ENCODE measurements at places on chromosomes 5 and 9. TPM values are rescaled to one million over a fixed set of nuclear protein-coding genes. Genes with fewer than 3 reads are reported as not detected.

- DNase-seq, result no peak
Measured at GRCh38 chr5:72107131-72107900, at the start of gene MAP1B. Gene MAP1B, plus strand, starts transcription at chr5:72107475. Its CDS starts 57 bp downstream, at chr5:72107532.

- no peak for DNase-seq
Measured at GRCh38 chr9:89593727-89594427, 10.9 kb upstream of the GADD45G start.

DNA sequence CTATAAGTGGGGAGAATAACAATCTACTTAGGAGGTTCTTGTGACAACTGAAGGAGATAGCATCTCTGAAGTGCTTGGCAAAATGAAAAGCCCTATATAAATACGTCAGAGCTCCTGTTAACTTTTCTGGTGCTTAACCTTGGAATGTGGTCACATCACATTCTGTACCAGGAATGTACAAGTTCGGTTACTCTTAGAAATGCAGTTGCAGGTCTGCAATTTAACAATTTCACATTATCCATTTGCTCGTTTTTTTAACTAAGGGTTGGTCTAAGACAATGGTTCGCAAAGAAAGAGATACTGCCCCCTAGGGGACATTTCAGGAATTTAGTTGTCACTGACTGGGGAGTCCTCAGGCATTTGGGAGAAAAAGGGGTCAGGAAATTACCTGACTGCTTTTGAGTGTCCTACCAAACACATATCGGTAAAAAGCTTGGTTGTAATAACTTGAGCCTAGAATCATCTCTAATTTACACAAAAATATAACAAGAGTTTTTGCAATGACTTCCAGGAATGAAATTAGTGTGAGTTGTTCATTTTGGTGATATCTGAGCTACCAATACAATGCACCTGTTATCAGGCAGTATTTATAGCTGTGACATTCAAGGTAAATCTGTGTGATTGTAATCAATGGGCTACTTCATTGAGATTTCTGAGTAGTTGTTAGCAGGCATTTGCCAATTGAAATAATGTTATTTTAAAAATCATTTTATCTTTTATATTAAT lies 5.4 kb upstream of the HBEGF start:
- DNase-seq, result no peak

- DNase-seq, result no peak
Measured at GRCh38 chr5:142529626-142530278, 156.1 kb downstream of the FGF1 start.

- peak; percentile 6 for DNase-seq
Measured at GRCh38 chr5:100505984-100506670, 29.0 kb upstream of the FAM174A start.

GRCh38 chr5:98497418-98497817 lies 276.0 kb upstream of the RGMB start:
- no peak for DNase-seq

DNA sequence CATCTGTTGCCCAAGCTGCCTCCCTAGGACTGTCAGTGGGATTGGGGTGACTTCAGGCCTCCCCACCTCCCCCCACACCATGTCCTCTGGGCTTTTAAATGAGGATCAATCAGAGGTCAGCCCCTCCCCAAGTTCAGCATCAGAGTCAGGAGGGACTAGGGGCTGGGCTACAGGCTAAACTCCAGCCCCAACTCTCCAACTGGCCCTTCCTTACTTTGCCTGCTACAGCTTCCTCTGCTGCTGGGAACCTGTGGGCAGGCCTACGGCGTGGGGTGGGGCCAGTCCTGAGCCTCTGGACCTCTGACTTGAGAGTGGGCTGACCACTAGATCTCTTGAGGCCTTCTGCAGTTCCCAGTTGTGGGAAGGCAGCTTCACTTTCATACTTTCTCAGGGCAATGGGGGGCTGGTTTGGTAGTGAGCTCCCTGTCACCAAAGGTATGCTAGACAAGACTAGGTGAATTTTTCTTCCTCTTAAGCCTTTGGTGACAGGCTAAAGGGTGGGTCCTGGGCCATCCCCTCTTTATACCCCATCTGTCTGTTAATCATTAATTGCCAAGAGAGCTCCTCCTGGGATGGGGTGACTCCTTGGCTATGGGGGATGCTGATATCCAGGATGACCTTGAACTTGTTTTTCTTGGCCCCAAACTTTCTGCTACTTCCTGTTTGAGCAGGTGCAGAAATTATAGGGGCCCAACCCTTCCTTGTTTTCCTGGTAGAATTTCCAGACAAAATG lies 10.8 kb upstream of the DAB2IP start:
- DNase-seq, result no peak

DNA sequence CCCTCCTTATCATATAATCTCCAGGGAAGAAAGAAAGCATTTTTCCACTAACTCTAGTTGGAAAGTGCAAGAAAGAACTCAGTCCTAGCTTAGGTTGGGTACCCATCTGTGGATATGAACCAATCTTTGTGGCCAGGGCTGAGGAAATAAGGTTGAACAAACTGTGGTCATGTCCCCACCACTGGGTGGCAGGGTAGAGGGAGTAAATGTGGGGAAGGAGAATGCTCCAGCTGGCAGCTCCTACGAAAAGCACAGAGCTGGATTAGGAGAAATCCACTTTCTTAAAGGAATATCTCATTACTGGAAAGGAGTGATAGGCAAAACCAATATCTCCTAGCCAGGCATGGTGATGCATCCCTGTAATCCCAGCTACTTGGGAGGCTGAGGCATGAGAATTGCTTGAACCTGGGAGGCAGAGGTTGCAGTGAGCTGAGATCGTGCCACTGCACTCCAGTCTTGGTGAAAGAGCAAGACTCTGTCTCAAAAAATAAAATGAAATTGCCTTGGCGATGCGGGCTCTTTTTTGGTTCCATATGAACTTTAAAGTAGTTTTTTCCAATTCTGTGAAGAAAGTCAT lies 175.1 kb downstream of the CCDC192 start:
- DNase-seq, result no peak

DNA sequence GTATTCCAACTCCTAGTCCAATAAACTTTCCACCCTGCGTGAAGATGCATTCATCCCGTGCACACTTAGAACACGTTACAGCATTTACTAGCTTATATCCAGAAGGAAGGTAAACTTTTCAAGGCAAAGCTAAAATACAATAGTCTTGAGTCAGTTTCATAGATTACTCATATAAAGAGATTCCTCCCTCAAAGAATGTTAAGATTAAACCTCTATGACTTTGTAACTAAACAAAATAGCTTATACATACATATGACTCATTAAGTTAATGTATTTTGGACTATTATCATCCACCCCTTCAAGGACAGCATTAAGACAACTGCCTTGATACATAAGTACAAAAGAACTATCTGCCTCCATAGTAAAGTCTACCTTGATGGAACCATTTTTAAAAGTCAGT lies 36.1 kb downstream of the TLE1 start:
- DNase-seq, result no peak

- no peak for DNase-seq
Measured at GRCh38 chr5:83614841-83615240, 105.8 kb downstream of the HAPLN1 start.

- peak; percentile 48 for DNase-seq
Measured at GRCh38 chr5:154371687-154372086, 74.1 kb upstream of the SAP30L start.

- DNase-seq, result no peak
Measured at GRCh38 chr5:73483676-73484075, 14.6 kb upstream of the BTF3 start.

GRCh38 chr5:3336666-3337065 lies 259.0 kb upstream of the IRX1 start:
- no peak for DNase-seq

GRCh38 chr5:103373597-103374472 lies 115.3 kb downstream of the MACIR start:
- no peak for DNase-seq

DNA sequence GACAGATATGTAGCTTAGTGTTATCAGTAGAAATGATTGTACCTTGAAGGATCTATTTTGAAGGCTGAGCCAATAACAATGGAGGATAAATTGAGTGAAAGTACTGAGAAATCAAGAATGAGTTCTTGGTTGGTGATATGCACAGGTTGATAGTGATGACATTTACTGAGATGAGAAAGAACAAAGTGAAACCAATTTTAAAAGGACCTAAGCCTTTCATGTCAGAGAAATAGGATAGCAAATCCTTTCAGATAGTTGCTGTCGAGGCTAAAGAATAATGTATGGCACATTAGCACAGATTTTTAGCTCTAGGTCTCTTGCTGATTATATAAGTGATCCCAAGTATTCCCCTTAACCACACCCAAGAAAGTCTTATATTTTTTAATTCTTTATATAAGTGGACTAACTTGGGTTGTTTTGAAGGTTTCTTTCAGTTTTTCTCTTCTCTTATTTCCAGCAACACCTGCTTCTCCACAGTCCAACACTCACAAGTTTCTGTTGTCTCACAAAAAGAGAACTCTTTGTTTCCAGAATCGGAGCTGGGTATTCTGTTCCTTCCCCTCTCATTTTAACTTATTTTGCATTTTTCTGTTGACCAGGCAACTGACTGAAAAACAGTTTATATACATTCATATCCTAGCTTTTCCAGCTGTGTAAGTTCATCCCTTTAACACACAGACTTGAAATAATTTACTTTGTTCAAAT lies 286.9 kb upstream of the ATP10B start:
- DNase-seq, result no peak

- DNase-seq, result no peak
Measured at GRCh38 chr5:86977190-86977589, 290.5 kb upstream of the RASA1 start.

DNA sequence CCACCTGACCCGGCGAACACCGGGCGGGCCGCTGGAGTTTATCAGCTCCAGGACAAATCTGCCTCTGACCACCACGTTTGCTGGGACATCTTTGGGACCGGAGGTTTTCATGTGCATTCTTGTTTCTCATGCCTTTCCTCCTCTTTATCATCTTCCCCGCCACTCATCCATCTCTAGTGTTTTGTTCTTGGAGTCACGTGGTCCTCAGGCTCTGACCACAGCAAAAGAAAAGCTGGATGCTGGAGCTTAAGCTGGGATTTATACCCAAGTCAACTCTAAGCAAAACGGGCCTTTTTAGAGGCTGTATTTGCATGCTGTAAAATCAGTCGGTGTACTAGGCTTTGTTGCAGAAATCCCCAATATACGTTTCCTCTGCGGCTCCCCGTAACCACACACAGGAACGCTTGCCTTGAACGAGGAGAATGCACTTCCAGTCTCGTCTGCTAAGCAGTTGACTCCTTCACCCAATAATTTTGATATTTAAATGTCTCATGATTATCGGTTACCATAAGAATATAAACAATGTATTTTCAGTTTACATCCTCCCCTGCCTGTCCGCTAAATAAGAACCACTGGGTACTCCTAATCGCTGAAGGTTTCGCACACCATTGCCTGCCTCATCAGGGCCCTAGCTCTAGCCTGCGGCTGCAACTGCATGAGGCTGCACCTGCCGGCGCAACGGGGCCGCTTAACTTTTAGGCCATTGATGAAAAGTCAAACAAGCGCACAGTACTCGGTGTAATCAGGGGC lies 560 bp upstream of the NDUFS6 start:
- DNase-seq, result no peak

DNA sequence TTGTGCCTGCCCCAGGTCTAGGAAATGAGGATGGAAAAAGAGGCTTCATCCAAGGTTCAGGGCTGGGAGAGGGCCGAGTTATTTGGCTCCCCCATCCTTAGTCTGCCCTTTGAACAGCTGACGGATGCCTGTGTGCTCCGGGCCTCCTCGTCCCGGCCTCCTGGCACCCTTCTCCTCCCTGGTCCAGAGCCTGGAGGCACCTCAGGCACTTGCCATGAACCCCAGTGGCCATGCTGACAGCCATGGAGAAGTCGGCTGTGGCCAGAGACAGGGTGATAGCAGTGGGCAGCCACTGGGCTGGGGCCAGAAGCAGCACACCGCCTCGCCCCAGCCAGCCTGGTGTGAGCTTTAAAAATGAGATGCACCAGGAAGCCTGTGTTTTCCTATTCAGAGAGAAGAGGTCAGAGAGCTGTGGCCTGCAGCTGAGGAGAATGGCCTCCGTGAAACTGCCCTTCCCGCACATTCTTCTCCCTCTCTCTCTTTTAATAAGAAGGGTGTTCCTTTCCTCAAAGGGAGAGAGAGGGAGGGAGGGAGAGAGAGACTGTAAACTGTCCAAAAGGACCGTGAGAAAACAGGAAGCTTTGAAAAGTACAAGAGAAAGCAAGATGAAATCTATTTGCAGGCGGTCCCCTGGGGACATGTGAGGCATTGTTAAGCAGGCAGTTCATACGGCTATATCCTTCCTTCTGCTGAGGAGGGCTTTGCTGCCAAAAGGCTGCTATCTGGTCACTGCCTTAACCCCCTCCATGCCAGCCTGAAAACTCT lies 55.3 kb downstream of the ZNF366 start:
- DNase-seq, result peak; percentile 92

- DNase-seq, result no peak
Measured at GRCh38 chr5:176133877-176134276, 104.3 kb upstream of the SIMC1 start.

DNA sequence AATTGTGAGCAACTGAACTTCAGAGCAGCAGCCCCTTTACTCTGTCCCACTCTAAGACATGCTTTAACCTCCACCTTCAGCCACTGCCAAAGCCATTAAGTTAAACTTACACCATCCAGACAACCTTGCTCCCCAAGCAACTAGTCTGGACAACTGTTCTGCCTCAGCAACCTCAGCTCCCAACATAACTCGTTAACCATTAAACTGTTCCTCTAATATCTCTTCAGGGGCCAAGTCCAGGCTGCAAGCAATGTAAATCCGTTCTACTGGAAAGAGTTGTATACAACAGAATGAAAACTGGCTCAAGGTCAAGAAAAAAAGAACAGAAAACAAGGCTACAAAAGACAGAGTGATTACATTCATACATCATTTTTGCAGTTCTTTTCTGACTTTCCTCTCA lies 131.7 kb upstream of the TARS1 start:
- no peak for DNase-seq

GRCh38 chr5:96197347-96197746 lies 235.7 kb upstream of the ELL2 start:
- no peak for DNase-seq

GRCh38 chr9:95037789-95038521 lies 279.6 kb downstream of the FANCC start:
- DNase-seq, result no peak

DNA sequence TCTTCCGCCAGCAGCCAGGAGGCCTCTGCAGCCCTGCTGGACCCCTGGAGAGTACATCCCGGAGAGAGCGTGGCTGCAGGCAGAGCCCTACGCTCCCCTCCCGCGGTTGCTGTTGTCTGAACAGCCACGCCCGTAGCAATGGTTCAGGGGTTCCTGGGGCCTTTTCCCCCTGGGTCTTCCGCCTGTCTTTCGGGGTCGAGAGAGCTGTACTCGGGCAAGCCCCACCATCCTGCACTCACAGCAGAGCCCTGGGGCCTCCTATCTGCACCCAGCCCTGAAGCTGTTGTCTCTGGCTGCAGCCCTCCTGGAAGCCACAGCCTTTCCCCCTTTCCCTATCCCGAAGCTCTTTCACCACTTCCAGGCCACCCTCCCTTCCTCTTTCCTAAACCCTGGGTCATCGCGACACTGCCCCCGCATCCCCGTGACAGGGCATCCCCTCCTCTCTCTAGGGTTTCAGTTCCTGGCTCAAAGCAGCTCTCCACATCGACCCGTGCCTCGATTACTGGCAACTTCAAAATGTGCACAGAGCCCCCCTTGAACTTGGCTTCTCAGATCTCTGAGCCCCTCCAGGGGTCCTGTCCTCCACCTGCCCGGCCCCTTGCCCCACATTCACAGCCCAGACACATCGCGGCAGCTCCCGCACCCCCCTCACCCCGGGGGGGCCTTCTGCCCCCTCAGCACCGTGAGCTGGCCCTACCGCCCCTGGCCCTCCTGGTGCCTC lies 43.9 kb upstream of the CEP72 start:
- DNase-seq, result no peak

The STC2 gene
- 168 TPM for polyA plus RNA-seq

The TMEM215 gene
- not detected for polyA plus RNA-seq

The OBP2B gene
- not detected for polyA plus RNA-seq

The PCDHGA2 gene
- 6.8 TPM for polyA plus RNA-seq

The CTSL gene
- polyA plus RNA-seq, result 200 TPM

The FAXDC2 gene
- 13.6 TPM for polyA plus RNA-seq

The IGIP gene
- 3.8 TPM for polyA plus RNA-seq

Data from BJ (cell line).